ENCODE measurements at places on chromosomes 1 and 21. TPM values are rescaled to one million over a fixed set of nuclear protein-coding genes. Genes with fewer than 3 reads are reported as not detected.

The IPO13 gene
- 18.9 TPM for total RNA-seq

The SLC1A7 gene
- total RNA-seq: 0.31 TPM

The CLCA2 gene
- total RNA-seq: not detected

The HPDL gene
- total RNA-seq: not detected

The NPR1 gene
- 6.0 TPM for total RNA-seq

The PAPPA2 gene
- 2.6 TPM for total RNA-seq

The KCNJ9 gene
- not detected for total RNA-seq

The DLGAP3 gene
- not detected for total RNA-seq

The DNASE2B gene
- 0.25 TPM for total RNA-seq

The TRAF3IP3 gene
- total RNA-seq: 0.95 TPM

The LMOD1 gene
- 2.9 TPM for total RNA-seq

The KRTAP10-11 gene
- total RNA-seq: not detected

The VWA1 gene
- 39.5 TPM for total RNA-seq

The SLC45A1 gene
- total RNA-seq: 0.42 TPM

The HSPA6 gene
- total RNA-seq: 0.59 TPM

The AMPD1 gene
- total RNA-seq: 0.12 TPM

The CLDN8 gene
- not detected for total RNA-seq

The RGS1 gene
- 9.0 TPM for total RNA-seq

The TLCD4 gene
- total RNA-seq: 181 TPM

All from right lobe of liver (tissue), 6 donors.